Tibial nerve (tissue), 4 donors: ENCODE measurements at places on chromosomes 12 and 14. TPM values are rescaled to one million over a fixed set of nuclear protein-coding genes. Genes with fewer than 3 reads are reported as not detected.
A peak's percentile ranks its signal among the peaks of the same experiment; 100 is the strongest.

DNA sequence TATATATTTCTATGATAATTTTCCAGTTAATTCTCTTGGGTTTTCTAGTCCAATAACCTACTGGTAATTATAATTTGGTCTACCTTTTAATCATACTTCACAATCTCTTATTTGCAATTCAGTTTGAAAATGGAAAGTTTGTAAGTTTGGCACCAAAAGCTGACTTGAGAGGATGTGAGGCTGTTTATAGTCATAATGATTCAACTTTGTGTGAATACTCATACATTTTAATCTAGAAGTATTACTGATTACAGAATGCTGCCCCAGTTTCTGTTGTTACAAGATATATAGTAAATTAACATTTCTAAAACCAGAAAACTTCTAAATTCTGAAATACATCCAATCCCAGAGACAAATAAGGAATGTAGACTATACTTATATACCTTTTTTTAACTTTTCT is 158.2 kb downstream of the SLC38A4 start:
- H3K36me3 ChIP-seq: no peaks in the 10 kb centered on the region
- no peaks in the 10 kb centered on the region for H3K27me3 ChIP-seq
- DNase-seq: no peak
- no peak overlapping the region for H3K27ac ChIP-seq
- no peak overlapping the region for H3K4me3 ChIP-seq
- H3K4me1 ChIP-seq: no peaks in the 10 kb centered on the region

DNA sequence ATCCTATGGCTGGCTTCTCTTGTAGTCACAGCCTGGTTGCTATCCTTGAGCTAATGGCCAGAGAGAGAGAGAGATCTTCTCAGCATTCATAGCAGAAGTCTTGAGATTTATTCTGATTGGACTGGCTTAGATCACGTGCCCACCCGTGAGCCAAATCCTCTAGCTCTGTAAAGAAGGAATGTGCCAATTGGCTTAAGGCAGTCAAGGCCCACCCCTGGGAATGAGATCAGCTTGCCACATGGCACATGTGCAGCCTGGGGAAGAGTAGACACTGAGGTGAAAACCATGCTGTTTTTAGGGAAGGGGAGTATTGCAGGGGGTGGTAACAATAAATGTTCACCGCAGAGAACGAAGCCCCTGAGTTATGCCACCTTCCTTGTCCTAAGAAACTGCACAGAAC is 36.3 kb downstream of the PLEKHG7 start:
- no peaks in the 10 kb centered on the region for H3K4me1 ChIP-seq
- no peak overlapping the region for H3K27ac ChIP-seq

- DNase-seq: no peak
- peaks cover 80% of the 10 kb centered on the region for H3K4me1 ChIP-seq
- H3K36me3 ChIP-seq: no peaks in the 10 kb centered on the region
- no peak overlapping the region for H3K4me3 ChIP-seq
- H3K27me3 ChIP-seq: no peaks in the 10 kb centered on the region
Measured at GRCh38 chr14:35366056-35366451, 38.5 kb downstream of the NFKBIA start.

- H3K27ac ChIP-seq: no peak overlapping the region
- DNase-seq: no peak
- H3K36me3 ChIP-seq: no peaks in the 10 kb centered on the region
- H3K4me3 ChIP-seq: no peak overlapping the region
- no peaks in the 10 kb centered on the region for H3K27me3 ChIP-seq
- peaks cover 20% of the 10 kb centered on the region for H3K4me1 ChIP-seq
Measured at GRCh38 chr12:54162741-54163140, 26.0 kb downstream of the SMUG1 start.

DNA sequence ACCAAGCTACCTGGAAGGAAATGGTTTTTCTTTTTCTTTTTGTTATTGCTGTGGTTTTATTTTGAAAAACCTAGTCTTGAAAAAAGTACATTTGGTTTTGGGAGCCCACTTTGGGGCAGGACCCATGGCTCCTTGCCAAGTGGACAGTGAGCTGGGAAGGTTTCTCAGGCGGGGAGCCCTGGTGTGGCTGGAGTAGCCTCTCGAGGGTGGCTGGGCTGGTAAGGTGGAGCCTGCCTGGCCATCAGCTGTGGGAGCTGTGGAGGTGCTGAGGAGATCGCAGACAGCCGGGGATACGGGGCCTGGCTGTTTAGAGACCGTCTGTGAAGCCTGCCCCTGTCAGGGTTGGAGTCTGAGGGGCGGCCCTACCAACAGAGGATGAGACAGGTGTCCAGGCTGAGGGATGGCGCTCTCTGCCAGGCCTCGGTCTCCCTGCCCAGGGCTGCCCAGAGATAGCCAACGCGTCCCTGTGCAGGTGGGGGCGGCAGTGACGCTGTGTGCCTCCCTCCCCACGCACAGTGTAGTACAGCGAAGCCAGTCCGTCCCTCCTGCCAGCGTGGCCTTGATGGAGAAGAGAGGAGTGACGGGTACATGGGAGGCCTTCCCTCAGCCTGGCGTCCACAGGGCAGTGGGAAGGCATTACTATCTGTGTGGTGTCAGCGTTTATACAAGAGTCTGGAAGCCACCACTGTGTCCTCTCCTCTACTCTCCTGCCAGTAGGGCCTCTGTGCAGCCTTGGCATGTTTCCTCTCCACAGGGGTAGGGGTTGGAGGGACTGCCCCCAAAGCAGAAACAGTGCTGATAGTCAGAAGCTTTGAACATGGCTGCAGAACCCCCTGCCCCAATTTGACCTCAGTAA is 5.9 kb downstream of the RIN3 start:
- no peak for DNase-seq
- no peak overlapping the region for H3K27ac ChIP-seq
- H3K4me1 ChIP-seq: no peaks in the 10 kb centered on the region
- H3K4me3 ChIP-seq: no peak overlapping the region
- no peaks in the 10 kb centered on the region for H3K36me3 ChIP-seq

DNA sequence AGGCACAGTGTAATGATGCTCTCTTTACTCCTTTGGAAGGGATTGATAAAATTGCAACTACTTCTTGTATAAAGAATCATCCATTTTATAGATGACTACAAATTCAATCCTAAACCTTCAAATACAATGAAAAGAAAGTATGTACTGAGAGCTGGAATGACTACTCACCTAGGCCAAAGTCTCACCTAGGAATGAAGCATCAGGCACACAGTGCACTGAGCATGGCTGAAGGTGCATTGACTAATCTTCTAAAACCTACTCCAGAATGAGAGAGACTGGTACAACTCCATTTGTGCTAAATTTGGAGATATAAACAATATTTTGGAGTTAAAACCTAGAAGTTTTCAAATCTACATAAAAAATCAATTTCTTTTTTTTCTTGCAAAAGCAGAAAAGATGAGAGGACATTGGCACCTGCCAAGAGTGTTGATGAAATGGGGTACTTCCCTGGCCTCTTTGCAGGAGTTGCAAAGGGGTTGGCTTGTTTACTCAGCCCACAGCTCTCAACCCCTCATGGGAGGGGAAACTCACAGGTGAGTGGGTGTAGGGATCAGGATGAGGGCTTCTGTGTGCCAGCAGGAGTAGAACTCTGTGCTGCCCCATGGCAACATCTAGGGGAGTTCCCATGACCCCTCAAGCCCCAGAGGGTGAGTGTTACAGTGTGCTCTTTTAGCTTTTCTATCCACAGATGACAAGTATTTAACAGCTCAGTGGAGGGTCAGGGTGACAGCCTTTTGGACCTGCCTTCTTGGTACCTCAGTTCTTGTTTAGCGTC is 31.3 kb downstream of the CLECL1 start:
- no peaks in the 10 kb centered on the region for H3K36me3 ChIP-seq
- H3K4me1 ChIP-seq: peaks cover 13% of the 10 kb centered on the region
- H3K27ac ChIP-seq: no peak overlapping the region
- no peak overlapping the region for H3K4me3 ChIP-seq

The PLEKHA5 gene
- total RNA-seq: 21.4 TPM

The GYS2 gene
- total RNA-seq: not detected

DNA sequence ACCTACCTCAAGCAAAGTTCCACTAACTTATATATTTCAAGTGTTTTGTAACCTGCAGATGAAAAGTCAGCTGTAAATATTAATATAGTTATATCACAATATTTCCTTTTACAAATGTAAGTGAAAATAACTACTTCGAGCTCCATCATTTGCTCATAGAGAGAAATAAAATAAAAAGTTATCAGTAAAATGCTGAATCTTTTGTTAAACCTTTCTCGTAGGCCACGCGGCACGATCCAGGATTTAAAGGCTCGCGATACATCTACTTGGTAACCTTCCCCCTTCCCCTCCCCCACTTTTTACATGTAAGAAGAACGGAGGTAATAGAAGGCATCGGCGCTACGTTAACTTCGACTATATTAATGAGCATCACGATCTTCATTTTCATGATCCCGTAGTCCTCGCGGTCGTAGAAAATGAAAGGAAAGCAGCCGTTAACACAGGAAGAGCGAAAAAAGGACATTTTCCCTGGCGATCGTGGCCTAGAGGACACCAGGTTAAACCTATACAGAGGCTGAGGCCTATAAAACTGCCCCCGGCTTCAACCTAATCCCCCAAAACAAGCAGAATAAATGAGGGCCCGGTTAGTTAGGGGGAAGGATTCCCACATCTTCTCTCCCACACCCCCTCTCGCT is 508 bp downstream of the HNRNPC start:
- DNase-seq: no peak
- peaks cover 23% of the 10 kb centered on the region for H3K36me3 ChIP-seq
- H3K4me1 ChIP-seq: no peaks in the 10 kb centered on the region
- H3K27ac ChIP-seq: peak overlapping the region; percentile 97
- H3K27me3 ChIP-seq: no peaks in the 10 kb centered on the region

The NUAK1 gene
- 32.8 TPM for total RNA-seq

GRCh38 chr14:81523616-81524015 is 10.0 kb downstream of the SEL1L start:
- H3K27me3 ChIP-seq: no peaks in the 10 kb centered on the region
- H3K27ac ChIP-seq: no peak overlapping the region
- peaks cover 5% of the 10 kb centered on the region for H3K36me3 ChIP-seq
- no peak for DNase-seq

DNA sequence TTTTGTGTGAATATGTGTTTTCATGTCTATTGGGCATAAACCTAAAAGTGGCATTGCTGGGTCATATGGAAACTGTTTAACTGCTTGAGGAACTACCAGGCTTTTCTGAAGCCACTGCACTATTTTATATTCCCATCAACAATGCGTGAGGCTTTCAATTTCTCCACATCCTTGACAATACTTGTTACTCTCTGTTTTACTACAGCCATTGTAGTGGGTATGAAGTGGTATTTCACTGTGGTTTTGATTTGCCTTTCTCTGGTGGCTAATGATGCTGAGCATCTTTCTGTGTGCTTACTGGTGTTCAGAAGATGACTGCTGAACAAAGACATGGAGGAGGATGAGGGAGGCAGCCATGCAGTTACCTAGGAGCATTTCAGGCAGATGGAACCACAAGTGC is 13.2 kb upstream of the TDG start:
- H3K4me3 ChIP-seq: no peak overlapping the region
- H3K27me3 ChIP-seq: no peaks in the 10 kb centered on the region
- H3K36me3 ChIP-seq: peaks cover 68% of the 10 kb centered on the region
- no peak overlapping the region for H3K27ac ChIP-seq

- H3K4me1 ChIP-seq: no peaks in the 10 kb centered on the region
- H3K27ac ChIP-seq: no peak overlapping the region
- no peaks in the 10 kb centered on the region for H3K27me3 ChIP-seq
- H3K36me3 ChIP-seq: no peaks in the 10 kb centered on the region
- H3K4me3 ChIP-seq: no peak overlapping the region
Measured at GRCh38 chr14:101181446-101182313, 278.2 kb upstream of the RTL1 start.

GRCh38 chr12:112945515-112945914 is 7.2 kb downstream of the OAS3 start:
- H3K4me1 ChIP-seq: no peaks in the 10 kb centered on the region
- no peak for DNase-seq

DNA sequence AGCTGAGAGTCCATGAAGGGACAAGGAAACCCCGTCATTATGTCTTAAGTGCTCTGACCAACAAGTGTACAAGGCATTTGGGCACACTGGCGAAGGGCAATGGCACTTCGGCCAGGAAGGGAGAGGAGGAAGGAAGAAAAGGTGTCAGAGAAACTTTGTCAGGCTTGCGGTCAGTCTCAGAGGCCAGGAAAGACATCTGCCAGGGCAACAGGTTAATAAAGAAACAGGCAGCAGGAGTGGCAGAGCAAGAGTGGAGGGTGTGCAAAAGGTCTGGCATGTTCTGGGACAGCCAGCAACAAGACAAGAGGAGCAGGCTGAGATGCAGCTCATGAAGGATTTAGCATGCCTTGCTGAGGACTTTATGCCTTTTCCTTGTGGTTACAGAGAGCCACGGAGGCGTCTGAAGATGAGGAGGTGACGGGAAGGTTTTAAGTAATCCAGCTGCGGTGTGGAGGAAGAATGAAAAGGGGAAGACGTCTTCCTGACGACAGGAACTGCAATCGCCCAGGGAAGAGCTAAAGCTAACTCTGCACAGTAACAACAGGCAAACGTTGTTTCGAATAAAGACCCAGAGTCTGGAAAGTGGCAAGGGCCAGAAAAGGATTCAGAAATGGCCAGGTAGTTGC is 13.1 kb downstream of the APPL2 start:
- H3K27ac ChIP-seq: no peak overlapping the region
- H3K4me3 ChIP-seq: no peak overlapping the region
- no peaks in the 10 kb centered on the region for H3K36me3 ChIP-seq

The TMEM179 gene
- total RNA-seq: 0.84 TPM

GRCh38 chr14:54104601-54105145 is 148.0 kb upstream of the BMP4 start:
- no peak overlapping the region for H3K4me3 ChIP-seq
- no peak overlapping the region for H3K27ac ChIP-seq
- no peak for DNase-seq
- H3K4me1 ChIP-seq: no peaks in the 10 kb centered on the region
- no peaks in the 10 kb centered on the region for H3K27me3 ChIP-seq
- H3K36me3 ChIP-seq: no peaks in the 10 kb centered on the region

GRCh38 chr14:72736786-72737559 is 156.9 kb downstream of the DPF3 start:
- H3K4me3 ChIP-seq: no peak overlapping the region
- no peaks in the 10 kb centered on the region for H3K4me1 ChIP-seq
- no peak for DNase-seq
- H3K36me3 ChIP-seq: no peaks in the 10 kb centered on the region

The RIN3 gene
- total RNA-seq: 15.5 TPM

GRCh38 chr12:124242529-124243065 is 52.3 kb upstream of the RFLNA start:
- H3K4me1 ChIP-seq: no peaks in the 10 kb centered on the region
- H3K27me3 ChIP-seq: no peaks in the 10 kb centered on the region
- H3K4me3 ChIP-seq: no peak overlapping the region

The DEGS2 gene
- 1.5 TPM for total RNA-seq

- H3K27me3 ChIP-seq: no peaks in the 10 kb centered on the region
- H3K36me3 ChIP-seq: no peaks in the 10 kb centered on the region
- peaks cover 9% of the 10 kb centered on the region for H3K4me1 ChIP-seq
- H3K27ac ChIP-seq: no peak overlapping the region
- no peak overlapping the region for H3K4me3 ChIP-seq
Measured at GRCh38 chr14:60326274-60326673, 77.3 kb downstream of the PPM1A start.

The NPC2 gene
- 355 TPM for total RNA-seq

DNA sequence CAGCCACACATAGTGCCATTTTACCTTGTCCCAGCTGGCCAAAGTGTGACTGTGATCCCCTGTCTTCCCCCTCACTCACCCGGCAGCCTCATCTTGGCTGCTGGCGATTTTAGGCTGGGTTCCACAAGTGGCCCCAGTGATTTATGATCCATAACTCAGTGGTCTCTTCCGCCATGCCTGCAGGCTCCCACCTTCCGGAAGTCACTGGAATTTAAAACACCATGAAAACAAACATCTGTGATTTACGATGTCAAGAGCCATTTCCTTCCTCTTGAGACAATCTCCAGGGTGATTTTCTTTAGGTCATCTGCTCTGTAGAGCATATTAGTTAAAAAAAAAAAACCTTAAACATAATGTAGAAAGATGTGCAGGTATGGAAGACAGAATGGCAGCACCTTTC is 282.3 kb downstream of the CACNA1C start:
- no peak overlapping the region for H3K27ac ChIP-seq
- H3K27me3 ChIP-seq: no peaks in the 10 kb centered on the region
- H3K4me3 ChIP-seq: no peak overlapping the region
